ENCODE measurements at places on chromosomes 2 and 18. TPM values are rescaled to one million over a fixed set of nuclear protein-coding genes. Genes with fewer than 3 reads are reported as not detected.

Gene LTBP1
- 565 TPM for total RNA-seq

Gene COL6A3
- total RNA-seq: 2,074 TPM

Gene STAT4
- 0.56 TPM for total RNA-seq

Gene VWA3B
- not detected for total RNA-seq

Gene TXNDC2
- total RNA-seq: not detected

Gene DSG2
- total RNA-seq: 5.2 TPM

Gene SCN3A
- 0.40 TPM for total RNA-seq

Gene MC4R
- total RNA-seq: not detected

Gene DLGAP1
- 0.53 TPM for total RNA-seq

Gene PSMA8
- not detected for total RNA-seq

Gene SERPINB12
- total RNA-seq: not detected

Gene FNDC4
- 52.9 TPM for total RNA-seq

Gene CYS1
- total RNA-seq: 2.6 TPM

Gene REG3A
- not detected for total RNA-seq

Gene CIDEA
- 0.13 TPM for total RNA-seq

Gene HOXD4
- 4.6 TPM for total RNA-seq

Gene GCG
- total RNA-seq: not detected

Gene QPCT
- total RNA-seq: 8.8 TPM

Gene AFF3
- total RNA-seq: 3.4 TPM

Gene RAB31
- total RNA-seq: 55.3 TPM

Gene GRHL1
- total RNA-seq: 0.33 TPM

Gene IL36G
- total RNA-seq: not detected

Gene ADAM23
- 28.9 TPM for total RNA-seq

Gene MPP4
- 6.2 TPM for total RNA-seq

Gene XIRP2
- total RNA-seq: not detected

Gene GRP
- total RNA-seq: not detected

Gene AP1S3
- total RNA-seq: 18.6 TPM

Gene REEP1
- 0.07 TPM for total RNA-seq

Gene MAL
- not detected for total RNA-seq

Gene PLA2R1
- 33.7 TPM for total RNA-seq

Gene GALNT13
- 0.20 TPM for total RNA-seq

Gene SLC30A3
- total RNA-seq: 0.03 TPM

Gene COL3A1
- 3,551 TPM for total RNA-seq

Gene IL37
- not detected for total RNA-seq

Gene CAPN13
- not detected for total RNA-seq

Gene ALK
- total RNA-seq: 0.07 TPM

Gene LCT
- total RNA-seq: 0.03 TPM

Gene CTAGE1
- total RNA-seq: 0.07 TPM

Gene ZSWIM2
- 0.10 TPM for total RNA-seq

Gene IL36B
- total RNA-seq: not detected

Gene HOXD9
- total RNA-seq: not detected

Gene PLGLB2
- 1.3 TPM for total RNA-seq

Gene FN1
- total RNA-seq: 31,457 TPM

Gene CGREF1
- total RNA-seq: 40.8 TPM

Gene RRM2
- total RNA-seq: 5.6 TPM

Gene CNGA3
- total RNA-seq: not detected

Gene CFAP221
- total RNA-seq: 0.13 TPM

Gene DOK6
- total RNA-seq: 14.1 TPM

Gene XPO1
- 312 TPM for total RNA-seq

Gene TTR
- total RNA-seq: not detected

Gene SKOR2
- not detected for total RNA-seq

Gene TRIM43
- total RNA-seq: not detected

Gene RAB27B
- 10.6 TPM for total RNA-seq

Gene CD226
- total RNA-seq: 0.69 TPM

Gene IGFBP5
- total RNA-seq: 1,272 TPM

Gene NEUROD1
- total RNA-seq: not detected

Gene FHL2
- 230 TPM for total RNA-seq

Gene AQP4
- not detected for total RNA-seq
